ENCODE measurements at places on chromosomes 11 and 22.

GRCh38 chr11:62710001-62710345, 2.5 kb downstream of the GNG3 start:
- no peak for DNase-seq

- DNase-seq = peak; percentile 36
Observed at GRCh38 chr22:47067911-47068625, 305.6 kb downstream of the TBC1D22A start.

GRCh38 chr11:65899356-65900124, 648 bp downstream of the FOSL1 start:
- peak; percentile 86 for DNase-seq

DNA sequence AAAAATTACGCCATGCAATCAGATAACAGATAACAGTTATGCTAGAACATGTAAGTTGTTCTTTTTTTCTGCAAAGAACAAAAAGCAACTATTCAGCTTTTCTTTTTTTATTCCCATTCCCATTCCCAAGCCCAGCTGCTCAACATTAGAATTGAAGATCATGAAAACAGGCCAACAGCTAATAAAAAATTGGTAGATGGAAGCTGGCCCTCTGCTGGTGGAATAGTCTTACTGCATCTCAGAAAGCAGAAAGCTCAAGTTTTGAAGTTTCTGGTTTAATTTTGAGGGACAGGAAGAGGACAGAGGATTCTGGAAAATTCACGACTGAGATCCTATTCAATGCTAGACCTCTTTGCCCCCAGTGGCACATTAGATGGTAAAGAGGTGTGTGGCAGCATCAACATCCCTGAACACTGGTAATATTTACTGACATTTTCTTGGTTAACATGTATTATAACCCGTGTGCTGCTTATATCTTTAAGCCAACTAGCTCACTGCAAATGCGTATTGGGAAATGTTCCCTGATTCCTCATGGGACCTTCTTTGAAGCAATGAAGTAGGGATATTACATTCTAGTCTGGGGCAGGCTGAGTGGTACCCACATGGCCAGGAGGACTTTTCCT, 591.2 kb downstream of the OPCML start:
- no peak for DNase-seq

DNA sequence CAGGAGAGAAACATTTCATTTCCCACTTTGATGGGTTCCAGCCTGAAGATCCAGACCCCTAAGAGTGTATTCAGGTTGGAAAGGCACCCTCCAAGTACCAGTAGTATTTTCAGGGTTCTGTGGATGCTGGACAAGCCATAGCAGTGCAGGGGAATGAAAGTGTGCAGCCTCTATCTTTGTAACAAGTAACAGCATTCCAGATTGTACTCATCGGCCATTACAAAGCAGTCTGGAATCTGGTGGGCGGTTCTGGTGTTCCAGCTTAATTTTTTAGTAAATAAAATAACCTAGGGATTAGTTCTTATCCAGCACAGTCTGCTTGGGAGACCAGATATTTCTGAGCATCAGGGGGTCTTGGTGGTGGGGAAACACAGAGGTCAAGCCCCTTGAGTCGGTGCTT, 22.6 kb downstream of the APLNR start:
- DNase-seq = no peak

GRCh38 chr11:58924230-58924629, 15.1 kb upstream of the GLYATL1 start:
- DNase-seq = no peak

DNA sequence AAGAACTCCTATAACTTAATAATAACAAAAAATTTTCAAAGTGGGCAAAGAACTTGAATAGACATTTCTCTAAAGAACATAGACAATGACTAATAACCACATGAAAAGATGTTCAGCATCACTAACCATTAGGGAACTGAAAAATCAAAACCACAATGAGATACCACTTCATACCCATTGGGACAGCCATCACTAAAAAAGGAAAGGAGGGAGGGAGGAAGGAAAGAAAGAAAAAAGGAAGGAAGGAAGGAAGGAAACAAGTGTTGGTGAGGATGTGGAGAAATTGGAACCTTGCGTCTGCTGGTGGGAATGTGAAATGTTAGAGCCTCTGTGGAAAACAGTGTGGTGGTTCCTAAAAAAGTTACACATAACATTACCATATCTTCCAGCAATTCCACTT, 55.8 kb downstream of the MS4A13 start:
- DNase-seq = no peak

DNA sequence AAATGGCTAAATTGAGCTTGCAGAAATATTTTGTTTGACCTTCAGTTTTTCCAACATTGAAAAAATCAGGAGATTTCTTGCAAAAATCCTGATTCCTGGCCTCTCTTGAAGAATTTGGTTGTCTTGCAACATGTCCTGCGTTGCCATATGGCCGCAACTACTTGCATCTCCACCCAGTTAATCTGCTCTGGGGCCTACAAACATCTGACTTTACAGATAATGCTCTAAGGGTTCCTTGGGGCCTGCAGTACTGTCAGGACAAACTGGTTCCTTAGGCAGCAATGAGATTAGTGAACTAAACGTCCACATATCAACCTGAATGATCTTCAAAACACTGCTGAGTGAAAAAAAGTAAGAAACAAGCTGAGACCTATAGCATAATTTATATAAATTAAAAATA, 36.6 kb upstream of the FEZ1 start:
- no peak for DNase-seq

DNA sequence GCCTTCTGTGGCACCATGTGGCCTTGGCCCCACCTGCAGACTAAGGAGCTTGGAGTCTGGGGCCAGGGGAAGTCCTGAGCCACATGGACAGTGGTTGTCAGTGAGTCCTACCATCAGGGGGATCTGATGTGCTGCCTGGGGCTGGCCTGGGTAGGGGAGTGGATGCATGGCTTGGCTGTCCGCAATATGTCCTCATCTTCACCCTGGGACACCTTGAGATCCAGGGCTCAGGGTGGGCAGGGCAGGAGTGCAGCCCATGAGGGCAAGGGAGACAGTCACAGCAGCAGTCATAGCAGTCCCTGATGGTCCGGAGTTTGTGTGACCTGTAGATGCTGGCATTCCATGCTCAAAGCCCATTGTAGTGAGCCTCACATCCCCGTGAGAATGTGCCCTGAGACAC, 256.8 kb upstream of the B3GAT1 start:
- peak; percentile 58 for DNase-seq

- no peak for DNase-seq
Observed at GRCh38 chr11:131592734-131593133, 222.3 kb downstream of the NTM start.

DNA sequence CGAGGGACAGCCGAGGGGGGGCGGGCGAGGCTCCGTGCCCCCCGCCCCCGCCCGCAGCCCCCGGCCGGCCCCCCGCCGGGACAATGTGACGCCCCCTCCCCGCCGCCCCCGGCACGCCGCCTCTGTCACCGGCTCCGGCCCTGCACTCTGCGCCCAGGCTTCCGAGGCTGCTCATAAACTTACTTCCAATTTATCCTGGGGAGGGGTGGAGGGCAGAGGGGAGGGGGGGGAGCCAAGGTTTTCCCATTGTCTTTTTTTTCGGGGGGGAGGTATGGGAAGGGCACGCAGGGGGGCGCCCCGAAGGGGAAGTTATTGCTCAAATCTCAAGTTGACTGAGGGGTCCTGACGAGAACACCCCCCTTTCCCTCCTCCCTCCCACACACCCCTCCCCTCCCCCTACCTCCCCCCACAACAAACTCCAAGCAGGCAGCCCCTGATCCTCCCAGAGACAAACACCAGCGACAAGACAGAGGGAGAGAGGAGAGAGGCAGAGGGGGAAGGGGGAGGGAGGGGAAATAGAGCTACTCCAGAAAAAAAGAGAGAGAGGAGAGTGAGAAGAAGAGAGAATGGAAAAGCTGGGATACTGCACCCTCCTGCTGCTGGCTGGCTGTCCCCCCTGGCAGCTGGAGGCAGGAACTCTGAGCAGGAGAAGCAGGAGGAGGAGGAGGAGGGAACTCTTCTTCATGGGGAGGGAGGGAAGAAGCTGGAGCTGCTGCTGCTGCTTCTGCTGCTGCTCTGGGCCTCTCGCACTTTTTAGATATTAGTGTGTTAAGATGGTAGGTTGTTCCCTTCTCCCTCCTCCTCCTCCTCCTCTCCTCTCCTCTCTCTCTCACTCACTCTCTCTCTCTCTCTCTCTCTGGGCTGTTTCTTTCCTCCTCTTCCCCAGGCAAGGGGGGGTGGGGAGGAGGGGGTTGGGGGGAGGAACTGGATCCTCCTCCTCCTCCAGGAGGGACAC, 631 bp downstream of the PHF21A start:
- peak; percentile 71 for DNase-seq

GRCh38 chr11:116691771-116692177, 81.0 kb downstream of the BUD13 start:
- peak; percentile 66 for DNase-seq

DNA sequence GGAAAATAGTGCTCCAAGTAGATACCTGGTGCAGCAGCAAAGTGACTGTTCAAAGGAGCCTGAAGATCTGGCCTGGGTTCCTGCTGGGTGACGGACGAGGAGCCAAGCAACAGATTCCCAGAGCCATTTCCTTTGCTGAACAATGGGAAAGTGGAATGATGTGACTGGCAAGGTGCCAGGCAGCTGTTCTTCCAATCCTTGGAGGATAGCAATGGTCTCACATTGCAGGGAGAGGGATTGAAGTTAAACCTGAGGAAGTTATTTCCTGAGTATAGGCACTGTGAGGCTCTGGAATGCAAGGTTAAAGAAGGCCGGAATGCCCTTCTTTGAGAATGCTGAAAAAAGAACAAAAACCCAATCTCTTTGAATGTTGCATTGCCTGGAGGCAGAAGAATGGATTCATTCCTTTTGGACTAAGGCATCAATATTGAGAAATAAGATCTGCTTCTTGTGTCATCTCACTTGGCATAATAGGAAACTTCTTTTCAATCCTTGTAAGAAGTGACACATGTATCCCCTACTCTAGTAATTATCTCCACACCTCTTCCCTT, 223.8 kb downstream of the BLID start:
- DNase-seq = peak; percentile 67

DNA sequence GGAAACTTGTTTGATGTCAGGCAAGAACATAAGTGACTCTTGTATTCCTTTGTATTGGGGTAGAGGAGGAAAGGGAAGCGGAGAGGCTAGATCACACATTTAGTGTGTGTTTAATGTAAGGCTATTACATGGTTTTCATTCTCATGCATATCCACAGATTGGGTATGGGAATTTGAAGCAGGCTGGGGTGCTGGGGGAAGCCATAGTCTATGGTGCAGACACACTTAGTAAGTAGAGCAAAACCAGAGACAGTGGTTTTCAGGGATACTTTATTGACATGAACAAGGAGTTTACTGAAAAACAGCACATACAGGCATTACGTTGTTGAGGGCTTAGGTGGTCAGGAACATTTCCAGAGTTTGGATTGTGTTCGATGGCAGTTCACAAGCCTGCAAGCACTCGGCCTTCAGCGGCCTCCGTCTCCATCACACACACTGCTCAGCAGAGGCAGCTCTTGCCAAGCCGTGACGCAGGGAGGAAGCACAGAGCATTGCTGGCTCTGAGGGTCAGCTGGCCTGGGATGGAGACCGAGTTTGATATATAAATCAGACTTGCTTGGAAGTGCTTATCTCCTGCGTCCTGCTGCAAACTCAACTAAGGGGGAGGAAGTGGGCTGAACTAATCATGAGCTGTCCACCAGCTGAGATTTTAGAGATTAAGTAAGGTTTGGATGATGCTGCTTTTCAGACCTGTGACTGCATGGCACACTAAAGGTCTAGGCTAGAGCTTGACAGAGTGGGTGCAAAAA, 25.3 kb downstream of the SCN3B start:
- no peak for DNase-seq

GRCh38 chr11:42631220-42631843, 680.5 kb upstream of the API5 start:
- no peak for DNase-seq

GRCh38 chr22:30941363-30941740, 27.2 kb downstream of the MORC2 start:
- DNase-seq = no peak

DNA sequence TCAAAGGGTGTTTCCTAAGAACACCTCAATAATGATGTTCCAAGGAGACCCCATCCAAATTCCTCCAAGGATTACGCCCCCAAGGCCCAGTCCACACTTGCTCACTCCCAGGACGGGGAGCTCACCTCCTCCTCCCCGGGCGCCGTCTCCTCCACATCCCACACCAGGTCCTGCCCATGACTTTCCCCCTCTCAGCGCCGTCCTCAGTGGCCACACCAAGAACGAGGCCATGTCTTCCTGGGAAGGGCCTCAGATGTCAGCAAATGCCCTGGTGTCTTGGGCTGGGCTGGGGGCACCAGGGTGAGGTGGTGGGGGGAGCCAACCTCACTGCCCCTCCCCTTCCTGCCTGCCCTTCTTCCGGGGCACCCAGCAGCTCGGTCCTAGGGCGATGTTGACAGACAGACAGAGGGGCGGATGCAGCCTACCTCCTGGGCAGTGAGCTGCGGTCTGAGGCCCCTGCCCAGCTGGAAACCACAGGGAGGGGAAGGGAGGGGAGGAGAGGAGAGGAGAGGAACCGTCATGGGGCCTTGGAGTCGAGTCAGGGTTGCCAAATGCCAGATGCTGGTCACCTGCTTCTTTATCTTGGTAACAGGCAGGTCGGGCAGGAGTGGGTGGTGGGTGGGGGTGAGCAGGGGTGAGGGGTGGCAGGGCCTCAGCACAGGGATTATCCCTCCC, at the start of the genes C11orf21 and TSPAN32:
Gene C11orf21 (minus strand): TSS at position 288 of the 675 bp plus-strand sequence. CDS start 110 bp downstream, at position 178.
Gene TSPAN32 (plus strand): TSS at position 383 of the 675 bp plus-strand sequence. CDS start 137 bp downstream, at position 520.
- DNase-seq = peak; percentile 84

DNA sequence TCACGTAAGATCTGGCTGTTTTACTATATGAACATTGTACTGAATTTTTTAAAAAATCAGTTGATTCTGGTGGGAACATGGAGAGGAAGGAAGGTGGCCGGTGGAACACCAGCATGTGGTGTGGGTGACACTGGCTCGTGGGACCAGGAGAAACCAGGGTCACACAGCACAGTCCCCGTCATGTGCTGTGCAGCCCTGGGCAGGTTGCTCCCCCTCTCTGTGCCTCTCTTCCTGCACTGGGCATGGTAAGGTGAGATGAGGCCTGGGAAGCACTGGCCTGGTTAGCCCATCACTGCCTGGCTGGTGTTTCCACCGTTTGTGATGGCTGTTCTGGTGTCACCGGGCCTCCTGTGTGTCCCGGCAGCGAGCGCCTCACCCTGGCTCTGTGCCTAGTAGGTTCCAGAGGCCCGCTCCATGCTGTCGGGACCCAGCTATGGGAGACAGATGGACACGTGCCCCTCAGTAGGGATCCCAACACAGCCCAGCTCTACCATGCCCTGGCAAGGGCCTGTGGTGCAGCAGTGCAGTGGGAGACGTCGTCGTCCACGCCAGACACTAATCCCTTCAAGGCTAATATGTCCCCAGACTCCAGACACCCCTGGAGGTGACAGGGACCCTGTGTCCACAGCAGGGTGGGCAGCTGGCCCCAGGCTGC, 88.2 kb upstream of the LINC01488 start:
- no peak for DNase-seq

GRCh38 chr11:8685306-8685705, 2.7 kb downstream of the RPL27A start:
- no peak for DNase-seq

GRCh38 chr11:66720223-66720898, 8.7 kb downstream of the SPTBN2 start:
- no peak for DNase-seq

- no peak for DNase-seq
Observed at GRCh38 chr11:23010790-23011335, 150.6 kb upstream of the CCDC179 start.

GRCh38 chr11:3816673-3817072, 8.3 kb downstream of the PGAP2 start:
- DNase-seq = no peak
